ENCODE measurements at places on chromosomes 16 and 17. TPM values are rescaled to one million over a fixed set of nuclear protein-coding genes. Genes with fewer than 3 reads are reported as not detected.

Gene NR1D1
- 10.8 TPM for total RNA-seq

Gene CD300A
- total RNA-seq: not detected

Gene FBXW10
- total RNA-seq: 0.96 TPM

Gene LPO
- not detected for total RNA-seq

Gene SLFN11
- 6.1 TPM for total RNA-seq

Gene KRT17
- 1.2 TPM for total RNA-seq

Gene IL21R
- total RNA-seq: 0.02 TPM

Gene CNTD1
- not detected for total RNA-seq

Gene UMOD
- not detected for total RNA-seq

Gene BRCA1
- 26.5 TPM for total RNA-seq

Gene CSF3
- 0.26 TPM for total RNA-seq

Gene CPHXL
- total RNA-seq: not detected

Gene SLX4
- 5.4 TPM for total RNA-seq

Gene KRT33B
- total RNA-seq: 0.05 TPM

Gene KRTAP9-9
- not detected for total RNA-seq

Gene MT4
- total RNA-seq: not detected

Gene SEPTIN12
- not detected for total RNA-seq

Gene PIK3R6
- not detected for total RNA-seq

Gene ARL17A
- total RNA-seq: 3.5 TPM

Gene CD300C
- total RNA-seq: 0.09 TPM

Gene PRMT7
- total RNA-seq: 32.8 TPM

Gene ABCA9
- total RNA-seq: not detected

Gene KRTAP1-5
- not detected for total RNA-seq

Gene CORO6
- 6.8 TPM for total RNA-seq

Gene FLOT2
- total RNA-seq: 74.3 TPM

Gene CLEC18B
- total RNA-seq: 0.43 TPM

Gene HBA2
- 0.40 TPM for total RNA-seq

All from A549 treated with CpdA at 1 μM for 4 hours (cell line).